ENCODE measurements at places on chromosomes 3 and 15.

- peak; percentile 84 for DNase-seq
These were observed at the start of gene SEMA6D for GRCh38 chr15:47717036-47717612. SEMA6D (plus strand) TSS chr15:47717505; CDS start chr15:47759799, 42,294 bp downstream.

DNA sequence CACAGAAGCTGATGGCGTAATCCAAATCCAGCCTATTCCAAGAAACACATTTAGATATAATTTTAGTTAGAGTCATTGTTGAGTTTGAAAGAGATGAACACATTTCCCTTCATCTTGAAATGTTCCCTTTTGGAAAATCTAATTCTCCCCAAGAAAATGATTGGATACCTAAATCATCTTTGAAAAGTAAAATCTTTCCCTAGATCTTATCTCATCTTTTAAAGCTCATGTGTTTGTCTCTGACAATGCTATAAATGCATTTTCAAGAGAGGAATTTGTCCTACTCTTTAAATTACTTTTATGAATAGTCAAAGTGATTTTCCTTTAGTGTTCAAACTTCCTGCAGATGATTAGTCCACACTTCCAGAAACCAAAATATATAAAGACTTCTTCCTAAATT, 82.6 kb upstream of the CNTN6 start:
- no peak for DNase-seq

DNA sequence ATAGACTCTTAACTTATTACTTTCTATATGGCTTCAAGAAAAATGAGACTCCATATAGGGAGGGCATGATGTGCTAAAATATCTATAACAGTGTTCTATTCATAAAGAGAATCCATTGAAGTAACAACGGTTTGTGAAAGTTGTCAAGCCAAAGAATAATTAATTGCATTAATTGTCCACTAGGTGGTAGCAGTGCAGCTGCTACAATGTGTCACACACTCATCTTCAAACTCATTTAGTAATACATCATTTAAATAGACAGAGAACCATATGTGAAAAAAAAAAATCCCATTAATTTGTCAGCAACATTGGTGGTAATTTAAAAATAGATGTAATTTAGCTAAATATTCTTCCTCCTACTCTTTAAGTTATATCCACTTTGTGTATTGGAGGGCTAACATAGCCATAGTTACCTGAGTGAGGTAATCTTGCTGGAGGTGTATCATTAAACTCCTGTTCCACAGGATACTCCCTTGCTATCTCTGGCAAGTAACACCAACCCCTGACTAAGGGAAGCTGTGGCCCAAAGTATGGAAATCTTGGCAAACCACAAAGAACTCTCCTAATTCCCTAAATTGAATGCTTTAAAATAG, 3.7 kb upstream of the CPA3 start:
- DNase-seq = peak; percentile 64

- no peak for DNase-seq
These were observed 72.9 kb downstream of the MEGF11 start for GRCh38 chr15:66180531-66181097.

- no peak for DNase-seq
These were observed 203.5 kb upstream of the TBC1D5 start for GRCh38 chr3:17945799-17946399.

- DNase-seq = no peak
These were observed 40.4 kb downstream of the GPD1L start for GRCh38 chr3:32146746-32147211.

GRCh38 chr15:28955160-28955992, 69.6 kb downstream of the APBA2 start:
- DNase-seq = no peak

DNA sequence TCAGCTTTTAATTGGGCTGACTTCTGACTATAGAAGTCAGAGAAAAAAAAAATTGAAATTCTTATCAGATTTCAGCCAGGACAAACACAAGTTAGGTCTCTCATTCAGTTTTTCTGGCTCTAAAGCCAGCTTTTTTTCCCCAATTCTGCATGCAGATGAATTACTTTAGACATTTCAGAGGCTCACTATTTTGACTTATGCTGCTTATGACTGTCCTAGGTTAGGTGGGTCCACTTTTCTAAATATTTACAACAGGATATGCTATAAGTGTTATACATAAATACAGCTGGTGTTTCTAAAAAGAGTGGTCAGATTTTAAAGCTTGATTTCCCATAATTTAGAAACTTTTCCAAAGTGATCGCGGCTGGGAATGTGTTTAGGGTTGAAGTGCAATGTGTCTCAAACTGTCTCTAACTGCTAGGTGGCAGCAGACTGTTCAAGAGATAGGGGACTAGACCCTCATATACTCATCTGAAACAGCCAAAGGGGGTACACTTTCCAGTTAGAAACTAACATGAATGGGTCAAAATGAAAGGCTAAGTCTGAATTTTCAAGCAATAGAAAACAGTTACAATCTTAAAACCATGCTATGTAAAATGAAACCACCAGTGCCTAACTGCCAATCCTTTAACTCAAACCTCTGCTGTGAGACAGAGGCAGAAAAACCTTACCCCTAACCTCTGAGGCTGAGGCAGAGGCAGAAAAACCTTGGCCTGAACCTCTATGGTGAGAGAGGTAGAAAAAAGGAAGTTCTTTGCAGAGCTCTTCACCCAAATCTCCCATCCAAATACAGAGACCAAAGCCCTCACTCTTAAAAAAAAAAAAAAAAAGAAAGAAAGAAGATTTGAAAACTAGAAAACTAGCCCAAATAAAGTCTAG, 596.0 kb downstream of the NTRK3 start:
- DNase-seq = no peak

GRCh38 chr3:175664911-175665310, 805.8 kb downstream of the NAALADL2 start:
- DNase-seq = no peak
